T47D (cell line): ENCODE measurements at places on chromosomes 7 and 10.

GRCh38 chr10:112784022-112784461 lies 166.0 kb upstream of the TCF7L2 start:
- DNase-seq: no peak

- DNase-seq: no peak
Observed at GRCh38 chr7:128075242-128076095, 44.2 kb upstream of the LRRC4 start.

DNA sequence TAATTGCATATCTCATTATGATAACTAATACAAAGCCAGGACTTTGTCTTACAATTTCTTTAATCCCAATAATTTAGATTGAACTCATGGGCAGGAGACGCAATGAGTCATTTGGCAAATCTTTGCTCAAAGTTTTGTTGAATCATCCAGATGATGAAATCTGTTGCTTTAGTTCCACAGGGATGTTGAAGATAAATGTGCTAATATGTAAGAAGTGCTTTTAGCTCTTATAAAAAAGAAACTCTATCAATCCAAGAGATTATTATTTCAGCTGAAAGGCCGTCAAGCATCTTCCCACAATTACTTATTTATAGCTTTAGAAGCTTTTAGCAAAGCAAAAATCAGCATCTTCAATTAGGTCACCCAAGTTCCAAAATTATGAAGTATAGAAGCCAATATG lies 36.8 kb upstream of the ANK3 start:
- DNase-seq: no peak

- no peak for DNase-seq
Observed at GRCh38 chr7:25424113-25424512, 195.8 kb upstream of the NPVF start.

- no peak for DNase-seq
Observed at GRCh38 chr10:78960316-78960800, 108.4 kb upstream of the ZMIZ1 start.

- no peak for DNase-seq
Observed at GRCh38 chr7:137696376-137696775, 150.4 kb downstream of the DGKI start.

DNA sequence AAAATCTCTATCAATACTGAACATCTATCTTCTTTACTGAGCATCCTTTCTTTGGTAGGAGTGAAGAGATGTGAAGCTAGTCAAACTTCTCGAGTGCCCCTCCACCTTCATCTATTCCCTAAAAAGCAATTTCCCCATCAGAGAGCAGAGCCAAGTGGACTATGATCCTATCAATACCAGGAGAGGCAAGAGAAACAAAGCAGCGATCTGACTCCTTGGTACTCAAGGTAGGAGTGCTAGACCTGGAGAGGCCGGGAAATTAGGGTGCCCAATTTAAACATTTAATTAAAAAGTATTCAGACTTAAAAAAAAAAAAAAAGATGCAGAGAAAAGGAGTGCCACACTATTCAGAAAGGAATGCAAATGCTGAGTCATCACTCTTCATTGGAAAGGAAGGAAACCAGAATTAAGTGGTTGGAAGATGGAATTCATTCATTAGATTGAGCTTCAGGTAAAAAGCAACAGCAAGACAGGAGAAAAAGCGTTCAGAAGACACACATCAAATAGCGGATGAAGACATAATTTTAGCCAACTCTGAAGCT lies 1.6 kb downstream of the TIAL1 start:
- DNase-seq: no peak
